ENCODE measurements at places on chromosomes 7 and 10.

DNA sequence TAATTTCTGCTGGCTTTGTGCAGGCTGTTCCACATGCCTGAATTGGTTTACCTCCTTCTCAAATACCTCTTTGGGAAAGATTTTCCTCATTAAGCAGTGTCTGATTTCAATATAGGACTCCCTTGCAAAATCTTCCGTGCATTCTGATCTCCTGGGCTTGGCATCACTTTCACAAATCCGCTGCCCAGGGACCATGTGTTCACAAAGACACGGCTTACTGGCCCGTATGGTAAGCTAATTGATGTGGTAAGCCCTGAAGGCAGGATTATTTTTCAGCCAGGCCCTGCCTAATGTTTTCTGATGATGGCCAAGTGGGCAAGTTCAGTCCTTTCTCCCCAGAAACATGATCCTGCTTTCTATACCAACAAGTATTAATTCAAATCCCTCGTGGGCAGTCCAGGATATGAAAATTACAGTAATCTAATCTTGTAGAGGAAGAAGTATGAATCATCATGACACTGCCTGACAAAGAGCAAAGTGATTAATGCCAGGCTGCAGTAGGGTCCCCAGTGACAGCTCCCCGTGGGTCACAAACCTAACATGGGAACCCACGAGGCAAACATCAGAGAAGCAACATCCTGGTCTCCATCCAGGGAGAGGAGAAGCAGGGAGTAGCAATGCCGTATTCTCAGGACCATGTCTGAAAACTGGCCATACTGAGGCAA is 11.6 kb upstream of the SVIL start:
- peak; percentile 69 for DNase-seq

DNA sequence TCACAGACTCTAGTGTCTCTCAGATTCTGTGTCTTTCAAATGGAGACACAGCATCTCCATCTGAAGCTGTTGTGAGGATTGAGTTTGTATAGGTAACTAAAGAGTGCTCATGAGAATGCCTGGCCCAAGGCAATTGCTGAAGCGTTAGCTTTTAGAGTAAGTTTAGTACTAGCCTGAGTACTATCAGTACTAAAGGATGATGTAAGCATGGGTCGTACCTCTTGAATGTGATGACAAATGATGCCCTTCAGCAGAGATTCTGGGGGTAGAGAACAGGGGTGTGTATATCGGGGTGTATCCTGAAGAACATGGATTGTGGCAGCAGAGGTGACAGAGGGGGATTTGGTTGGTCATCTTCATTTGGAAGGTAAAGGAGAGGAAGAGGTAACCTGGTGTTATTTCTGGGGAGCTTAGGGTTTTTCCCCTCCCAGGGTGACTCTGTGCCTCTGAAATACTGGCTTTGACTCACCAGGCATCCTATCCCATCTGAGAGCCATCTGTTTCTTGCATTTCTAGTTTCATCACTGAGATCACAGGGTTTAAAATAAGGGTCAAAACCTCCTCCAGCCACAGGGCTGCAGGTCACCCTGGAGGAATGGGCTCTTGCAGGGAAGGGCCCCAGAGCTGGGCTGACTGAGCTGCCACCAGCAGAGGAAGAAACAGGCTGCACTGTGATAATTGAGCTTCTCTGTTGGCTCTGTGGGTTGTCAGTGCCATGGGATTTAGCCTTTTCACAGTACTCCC is 756.0 kb downstream of the KCNMA1 start:
- no peak for DNase-seq

DNA sequence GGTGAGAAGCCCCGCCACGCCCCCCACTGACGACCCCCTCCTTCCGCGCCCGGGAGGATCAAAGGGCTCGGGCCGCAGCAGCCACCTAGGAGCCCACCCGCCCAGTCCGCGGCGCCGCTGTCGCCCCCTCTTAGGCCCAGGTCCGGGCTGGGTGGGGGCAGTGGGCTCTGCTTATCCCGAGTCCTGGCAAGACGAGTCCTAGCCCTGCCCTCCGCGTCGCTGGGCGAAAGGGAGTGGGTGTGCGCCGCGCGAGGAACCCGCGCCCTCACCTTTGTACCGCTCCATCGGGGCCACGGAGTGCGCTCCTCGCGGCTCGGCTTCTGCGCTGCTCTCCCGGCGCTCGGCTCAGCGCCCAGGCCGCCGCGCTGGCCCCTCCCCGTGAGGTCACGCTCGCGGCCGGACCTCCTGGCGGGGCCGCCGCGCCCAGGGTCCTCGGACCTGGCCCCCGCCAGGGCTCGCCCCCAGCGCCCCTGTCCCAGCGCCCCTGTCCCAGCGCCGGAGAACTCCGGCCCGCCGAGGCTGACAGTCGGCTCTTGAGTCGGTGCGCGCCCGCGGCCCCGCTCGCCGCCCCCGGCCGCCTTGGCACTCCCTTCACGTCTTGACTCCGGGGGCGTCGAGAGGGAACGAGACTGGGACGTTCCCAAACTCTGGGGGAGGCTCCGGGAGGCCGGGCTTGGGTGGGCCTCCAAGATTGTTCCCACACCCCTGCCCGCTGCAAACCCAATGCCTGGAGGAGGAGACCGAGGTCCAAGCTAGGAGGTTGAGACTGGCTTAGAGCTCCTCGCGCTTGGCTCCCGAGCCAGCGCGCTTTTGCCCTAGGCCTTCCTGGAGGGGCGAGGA is at the start of gene AFAP1L2:
Gene AFAP1L2, minus strand, starts transcription at position 332 of the 840 bp plus-strand sequence. Its CDS starts 47 bp downstream, at position 285.
- DNase-seq, result peak; percentile 67

DNA sequence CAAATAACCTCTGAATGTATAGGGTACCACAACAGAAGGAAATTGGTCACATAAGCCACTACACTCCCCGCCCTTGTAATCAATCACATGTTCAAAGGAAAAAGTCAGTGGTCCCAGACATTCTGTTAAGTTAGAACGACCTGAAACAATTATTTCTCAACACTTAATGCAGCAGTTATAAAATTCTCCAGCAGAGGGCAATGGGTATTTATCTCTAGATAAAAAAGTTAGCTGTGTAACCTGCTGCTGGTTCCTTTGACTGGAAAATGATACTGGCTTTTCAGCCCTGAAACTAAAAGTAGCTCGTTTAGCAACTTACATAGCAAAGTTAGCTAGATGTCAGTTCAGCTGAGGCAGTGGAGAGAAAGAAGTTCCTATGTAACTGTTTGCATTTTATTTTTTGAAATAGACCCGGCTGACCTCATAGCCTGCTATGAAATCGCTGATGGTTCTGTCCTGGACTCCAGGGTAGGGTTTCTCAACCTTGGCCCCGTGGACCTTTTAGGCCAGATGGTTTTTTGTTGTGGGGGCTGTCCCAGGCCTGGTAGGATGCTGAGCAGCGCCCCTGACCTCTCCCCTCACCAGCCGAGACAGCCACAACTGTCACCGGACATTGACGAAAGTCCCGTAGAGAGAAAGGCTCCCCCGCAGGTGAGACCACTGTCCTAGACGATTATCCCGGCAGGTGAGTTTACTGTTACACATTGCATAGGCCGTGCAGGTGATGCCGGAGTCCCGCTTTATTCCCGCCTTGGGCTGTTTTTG is 40.2 kb upstream of the PROSER2 start:
- peak; percentile 70 for DNase-seq

DNA sequence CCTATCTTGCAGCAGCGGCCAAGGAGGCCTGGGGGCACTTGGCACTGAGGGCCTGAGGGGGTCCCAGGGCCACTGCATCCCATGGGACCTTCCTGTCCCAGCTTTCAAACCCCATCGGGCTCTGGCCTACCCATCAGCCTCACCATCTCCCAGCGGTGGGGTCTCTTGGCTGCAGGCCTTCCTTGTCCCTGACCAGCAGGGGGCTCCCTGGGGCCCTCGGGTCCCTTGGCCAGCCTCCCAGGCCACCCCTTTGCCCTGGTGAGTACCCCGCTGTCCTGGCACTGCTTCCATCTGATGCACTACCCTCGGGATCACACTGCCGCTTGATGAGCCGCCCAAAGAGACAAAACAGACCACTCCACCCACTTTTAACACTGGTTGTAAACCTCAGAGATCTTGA is 43.5 kb downstream of the YKT6 start:
- no peak for DNase-seq

- DNase-seq, result no peak
Measured at GRCh38 chr10:100748231-100749058, 3.1 kb downstream of the PAX2 start.

DNA sequence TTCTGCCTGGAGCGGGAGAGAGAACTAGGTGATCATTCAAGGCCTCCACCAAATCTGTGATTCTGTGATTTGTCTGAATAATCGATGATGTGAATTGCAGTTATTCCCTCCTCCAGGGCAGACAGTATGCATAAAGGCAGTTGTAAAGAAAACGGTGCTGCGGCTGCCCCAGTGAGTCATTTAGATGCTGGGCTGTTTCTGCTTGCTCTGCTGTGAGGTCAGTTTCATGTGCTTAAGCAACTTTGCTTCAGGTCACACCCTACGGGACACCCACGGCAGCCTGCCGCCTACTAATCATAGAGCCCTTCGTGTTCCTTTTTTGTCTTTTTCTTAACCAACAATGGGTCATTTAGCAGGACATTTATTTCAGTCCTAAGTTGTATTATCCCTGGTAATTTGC is 158.1 kb upstream of the PITRM1 start:
- peak; percentile 58 for DNase-seq

Data from RWPE1 (cell line).